ENCODE measurements at places on chromosomes 6 and 20.

DNA sequence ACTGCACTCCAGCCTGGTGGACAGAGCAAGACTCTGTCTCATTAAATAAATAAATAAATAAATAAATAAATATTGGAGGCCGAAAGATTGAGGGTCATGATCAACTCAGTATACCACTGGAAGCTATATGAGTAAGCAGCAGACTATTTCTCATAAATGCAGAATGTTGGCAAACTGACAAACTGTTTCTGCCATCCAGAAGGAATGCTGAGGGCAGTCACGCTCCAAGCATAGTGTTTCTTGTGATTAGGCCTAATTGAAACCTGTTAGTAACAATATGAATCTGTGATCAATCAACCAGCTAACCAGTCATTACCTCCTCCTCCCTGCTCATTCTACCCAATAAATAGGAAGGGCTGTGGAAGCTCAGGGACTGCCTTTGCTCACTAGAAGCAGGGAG lies 15.2 kb upstream of the KCNK15 start:
- no peak for DNase-seq

- no peak for DNase-seq
These were observed 101.9 kb downstream of the LIN28B start for GRCh38 chr6:105058846-105059245.

DNA sequence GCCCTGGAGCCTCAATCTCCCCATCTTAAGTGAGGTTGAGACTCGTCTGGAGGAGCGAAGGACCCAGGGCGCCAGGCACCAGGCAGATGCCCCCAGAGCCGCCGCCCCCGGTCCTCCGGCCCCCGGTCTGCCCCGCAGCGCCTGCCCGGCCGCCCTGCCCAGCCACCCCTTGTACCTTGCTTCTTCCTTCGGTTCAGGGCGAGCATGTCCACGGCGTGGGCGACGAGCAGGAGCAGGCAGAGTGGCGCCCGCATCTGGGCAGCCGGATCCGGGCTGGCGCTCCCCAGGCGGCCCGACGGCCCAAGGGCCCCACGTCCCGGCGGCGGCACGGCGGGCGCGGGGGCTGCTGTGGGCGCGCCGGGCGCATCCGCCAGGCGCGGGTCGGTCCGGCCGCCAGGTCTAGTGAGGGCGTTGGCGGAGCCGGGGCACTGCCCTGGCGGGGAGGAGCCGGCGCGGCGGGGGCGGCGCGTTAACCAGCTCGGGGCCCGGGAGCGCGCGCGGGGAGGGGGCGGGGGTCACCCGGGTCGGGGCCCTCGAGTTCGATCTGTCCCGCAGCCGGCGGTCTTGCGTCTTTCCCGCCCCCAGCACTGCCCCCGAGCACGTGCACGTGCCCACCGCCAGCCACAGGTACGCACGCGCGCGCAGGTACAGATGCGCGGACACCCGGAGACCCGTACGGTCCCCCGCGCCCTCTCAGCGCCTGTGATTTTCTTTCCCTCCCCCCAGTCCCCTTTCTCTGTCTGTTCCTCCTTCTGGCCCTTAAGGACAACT lies at the start of gene RSPO4:
Gene RSPO4 (minus strand): TSS at position 401 of the 771 bp plus-strand sequence. CDS start 147 bp downstream, at position 254.
- DNase-seq = no peak

GRCh38 chr20:44054118-44054517 lies 132.9 kb downstream of the JPH2 start:
- DNase-seq = no peak

GRCh38 chr6:84728602-84729001 lies 35.8 kb downstream of the TBX18 start:
- DNase-seq = no peak

GRCh38 chr6:134814076-134814695 lies 135.7 kb downstream of the ALDH8A1 start:
- no peak for DNase-seq

DNA sequence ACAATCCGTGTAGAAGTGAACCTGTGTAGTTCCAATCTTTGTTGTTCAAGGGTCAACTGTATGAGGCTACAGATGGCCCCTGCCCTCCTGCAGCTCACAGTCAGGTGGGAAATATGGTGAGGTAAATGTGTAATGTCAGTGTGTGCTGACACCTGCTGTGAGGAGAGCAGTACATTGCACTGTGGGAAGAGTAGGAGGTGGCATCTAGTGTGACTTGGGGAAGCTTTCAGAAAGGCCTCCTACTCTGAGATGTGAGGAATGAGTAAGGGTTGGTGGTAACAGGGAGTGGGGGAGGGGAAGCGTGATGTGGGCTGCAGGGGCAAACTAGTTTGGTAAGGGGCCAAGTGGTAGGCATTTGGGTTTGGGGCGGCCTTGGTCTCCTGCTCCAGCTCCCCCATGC lies 188.8 kb downstream of the FARS2 start:
- DNase-seq = no peak

- DNase-seq = no peak
These were observed 78.3 kb downstream of the CD109 start for GRCh38 chr6:73774311-73774774.

DNA sequence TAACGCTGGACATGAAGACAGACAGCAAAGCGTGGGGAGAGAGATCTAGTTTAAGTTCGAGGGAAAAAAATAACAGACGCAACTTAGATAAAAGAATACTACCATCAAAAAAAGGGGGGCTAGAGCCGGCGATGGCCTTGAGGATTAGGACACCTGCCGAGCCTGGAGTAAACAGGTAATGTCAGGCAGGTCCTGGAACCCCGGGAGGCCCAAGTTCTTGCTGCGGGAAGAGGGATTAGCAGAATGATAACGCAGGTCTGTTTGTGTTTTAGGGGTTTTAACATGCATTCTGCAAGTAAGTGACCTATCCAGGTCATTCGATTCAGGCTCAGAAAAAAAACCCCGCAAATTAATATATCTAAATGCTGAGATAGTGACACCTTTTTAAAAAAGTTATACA lies 754 bp upstream of the TMEM170B start:
- DNase-seq = no peak

GRCh38 chr6:117264369-117264691 lies 1.0 kb upstream of the VGLL2 start:
- DNase-seq = no peak

GRCh38 chr6:1498491-1499113 lies 109.2 kb downstream of the FOXF2 start:
- no peak for DNase-seq

DNA sequence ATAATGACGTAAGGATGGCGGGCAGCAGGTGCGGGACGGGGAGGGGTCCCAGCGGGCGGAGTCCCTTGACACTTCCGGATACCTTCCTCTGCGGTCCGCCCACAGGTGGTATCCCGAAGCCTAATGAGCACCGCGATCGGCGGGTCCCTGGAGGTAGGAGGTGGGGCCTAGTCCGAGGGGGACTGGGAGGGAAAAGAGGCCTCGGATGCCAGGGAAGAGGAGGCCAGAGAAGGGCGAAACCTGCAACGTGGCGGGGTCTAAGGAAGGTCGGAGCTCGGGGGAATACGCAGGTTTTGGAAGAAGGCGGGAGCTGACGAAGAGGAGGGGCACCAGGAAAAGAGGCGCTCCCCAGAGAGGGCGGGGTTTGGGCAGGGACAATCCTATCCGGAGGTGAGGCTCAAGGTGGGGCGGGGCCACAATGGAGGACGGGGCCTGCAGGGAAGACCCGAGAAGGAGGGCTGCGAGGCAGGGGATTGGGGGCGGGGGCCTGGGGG lies 3.7 kb downstream of the PRSS16 start:
- peak; percentile 7 for DNase-seq

GRCh38 chr6:43393602-43394001 lies 24.2 kb upstream of the ZNF318 start:
- no peak for DNase-seq

- DNase-seq = no peak
These were observed 1279.9 kb upstream of the EYS start for GRCh38 chr6:66986940-66987339.

DNA sequence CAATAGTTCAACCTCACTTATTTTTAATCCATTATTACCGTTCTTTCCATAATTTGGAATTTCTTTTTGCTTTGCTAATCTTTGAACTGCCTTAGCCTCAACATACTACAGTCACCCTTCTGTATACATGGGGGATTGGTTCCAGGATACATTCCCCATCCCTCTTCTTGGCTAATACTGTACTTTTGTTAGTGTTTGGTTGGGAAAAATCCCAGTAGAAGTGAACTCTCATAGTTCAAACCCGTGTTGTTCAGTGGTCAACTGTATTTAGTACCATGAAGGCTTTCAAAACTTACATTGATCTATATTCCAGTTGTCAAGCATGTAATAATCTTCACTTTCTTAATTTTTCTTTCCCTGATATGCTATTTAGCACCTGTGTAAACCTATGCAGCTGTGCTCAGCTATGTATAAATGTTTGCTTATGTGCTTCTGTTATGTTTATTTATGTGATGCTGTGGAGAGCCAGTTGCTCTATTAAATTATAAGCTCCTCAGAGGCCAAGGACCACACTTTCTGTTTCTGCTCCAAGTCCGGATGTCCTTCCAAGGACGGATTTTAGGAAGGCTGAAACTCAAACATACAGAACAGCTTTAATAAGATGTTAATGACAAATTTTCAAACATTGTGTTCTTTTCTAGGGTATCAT lies 33.3 kb upstream of the LAMA4 start:
- no peak for DNase-seq

- no peak for DNase-seq
These were observed 67.4 kb upstream of the SNRPB2 start for GRCh38 chr20:16662467-16662866.

- no peak for DNase-seq
These were observed 132.8 kb upstream of the AGPAT4 start for GRCh38 chr6:161406646-161407045.

- no peak for DNase-seq
These were observed 251.4 kb upstream of the MANEA start for GRCh38 chr6:95325916-95326315.
